ENCODE measurements at places on chromosomes 7 and 10.

GRCh38 chr10:103480521-103480920, 1.5 kb upstream of the CALHM3 start:
- DNase-seq = no peak

GRCh38 chr7:27192546-27193334, 7.2 kb downstream of the HOXA13 start:
- no peak for DNase-seq

DNA sequence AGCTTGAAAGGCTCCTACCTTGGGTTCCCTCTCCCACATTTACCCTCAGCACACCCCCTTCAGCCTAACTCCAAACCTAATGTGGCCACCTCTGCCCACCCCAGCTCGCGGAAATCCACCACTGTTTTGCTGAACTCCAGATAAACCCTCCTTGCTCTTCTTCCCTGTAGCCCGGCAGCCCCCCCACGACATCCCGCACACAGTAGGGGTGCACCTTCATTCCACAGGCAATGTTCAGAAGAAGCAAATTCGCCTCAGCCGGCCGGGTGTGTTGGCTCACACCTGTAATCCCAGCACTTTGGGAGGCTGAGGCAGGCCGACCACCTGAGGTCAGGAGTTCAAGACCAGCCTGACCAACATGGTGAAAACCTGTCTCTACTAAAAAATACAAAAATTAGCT, 17.4 kb downstream of the CTBP2 start:
- DNase-seq = no peak

DNA sequence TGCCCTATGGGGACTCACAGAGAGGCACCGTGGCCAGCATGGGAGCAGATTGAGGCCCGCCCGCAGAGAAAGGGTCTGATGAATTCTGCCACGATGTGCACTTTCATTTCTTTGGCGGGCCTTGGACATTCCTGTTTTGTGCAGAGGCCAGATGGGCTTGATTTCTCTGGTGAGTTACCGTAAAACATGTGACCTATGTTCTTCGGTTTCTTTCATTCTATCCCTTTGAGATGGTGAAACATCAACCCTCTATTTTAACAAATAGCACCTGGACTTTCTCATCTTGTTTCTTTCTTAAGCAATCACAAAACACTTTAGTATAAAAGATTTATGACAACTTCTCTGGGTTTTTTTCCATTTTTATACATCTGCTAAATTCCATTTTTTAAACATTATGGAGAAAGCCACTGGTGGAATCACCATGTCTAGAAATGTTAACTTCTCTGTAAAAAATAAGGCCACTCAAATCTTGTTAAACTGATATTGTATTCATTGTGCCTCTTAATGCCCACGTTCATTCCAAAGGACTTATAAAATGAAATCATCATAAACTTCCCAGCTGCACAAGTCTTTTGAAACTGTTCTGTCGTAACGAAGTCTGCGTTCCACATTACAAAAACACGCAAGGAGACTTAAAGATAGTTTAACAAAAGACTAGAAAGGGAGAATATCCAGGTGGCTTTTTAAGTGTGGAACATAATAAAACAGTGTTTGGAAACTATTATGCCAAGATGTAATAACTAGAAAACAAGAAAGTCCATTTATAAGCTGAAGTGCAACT, 21.4 kb upstream of the ODAD2 start:
- DNase-seq = no peak

GRCh38 chr10:69629897-69630650, at the start of gene FAM241B:
Gene FAM241B (plus strand): TSS chr10:69630247. CDS start chr10:69631744, 1,497 bp downstream.
- peak; percentile 56 for DNase-seq

Data from activated T-helper 1 cell treated with anti-CD3 and anti-CD28 coated beads, Interleukin-2, amount 50 U/mL, for 16 hours (primary cell).